ENCODE measurements at places on chromosomes 2 and 18. TPM values are rescaled to one million over a fixed set of nuclear protein-coding genes. Genes with fewer than 3 reads are reported as not detected.

The FOXD4L1 gene
- 0.10 TPM for polyA plus RNA-seq

The EFR3B gene
- not detected for polyA plus RNA-seq

The C18orf63 gene
- not detected for polyA plus RNA-seq

The CMPK2 gene
- polyA plus RNA-seq = 16.8 TPM

The UGT1A4 gene
- not detected for polyA plus RNA-seq

The BOLL gene
- not detected for polyA plus RNA-seq

The MAB21L4 gene
- polyA plus RNA-seq = not detected

The ALK gene
- not detected for polyA plus RNA-seq

The CAPN14 gene
- polyA plus RNA-seq = not detected

The SLC19A3 gene
- not detected for polyA plus RNA-seq

The MYCN gene
- not detected for polyA plus RNA-seq

The SEMA4C gene
- 2.8 TPM for polyA plus RNA-seq

The ANKRD29 gene
- polyA plus RNA-seq = 0.28 TPM

The CAD gene
- 19.7 TPM for polyA plus RNA-seq

The OR6B2 gene
- polyA plus RNA-seq = not detected

The MRO gene
- polyA plus RNA-seq = not detected

The CRYBA2 gene
- polyA plus RNA-seq = not detected

The TLX2 gene
- polyA plus RNA-seq = not detected

The KYNU gene
- 132 TPM for polyA plus RNA-seq

The MCM6 gene
- 0.74 TPM for polyA plus RNA-seq

The TFCP2L1 gene
- polyA plus RNA-seq = 0.65 TPM

The NMS gene
- not detected for polyA plus RNA-seq

The IHH gene
- polyA plus RNA-seq = not detected

The CTLA4 gene
- polyA plus RNA-seq = not detected

The CYS1 gene
- polyA plus RNA-seq = not detected

The KLHL41 gene
- polyA plus RNA-seq = not detected

The LCT gene
- not detected for polyA plus RNA-seq

The EVX2 gene
- polyA plus RNA-seq = not detected

The DNAJC5G gene
- polyA plus RNA-seq = not detected

The BOK gene
- polyA plus RNA-seq = not detected

The UGT1A8 gene
- not detected for polyA plus RNA-seq

The SULT1C2 gene
- polyA plus RNA-seq = not detected

The TMEM150A gene
- polyA plus RNA-seq = 24.7 TPM

The GKN2 gene
- polyA plus RNA-seq = not detected

The UGT1A10 gene
- polyA plus RNA-seq = not detected

The BUB1 gene
- 0.11 TPM for polyA plus RNA-seq

The SGPP2 gene
- polyA plus RNA-seq = not detected

The ERBB4 gene
- not detected for polyA plus RNA-seq

The C1QL2 gene
- not detected for polyA plus RNA-seq

The IL18RAP gene
- 0.24 TPM for polyA plus RNA-seq

The TNP1 gene
- polyA plus RNA-seq = not detected

The FSIP2 gene
- not detected for polyA plus RNA-seq

The SERPINB10 gene
- 1.3 TPM for polyA plus RNA-seq

The ASB18 gene
- polyA plus RNA-seq = not detected

The ASB1 gene
- 16.0 TPM for polyA plus RNA-seq

The AOX1 gene
- polyA plus RNA-seq = not detected

The GPR39 gene
- not detected for polyA plus RNA-seq

The C2orf78 gene
- polyA plus RNA-seq = not detected

The PAIP2B gene
- polyA plus RNA-seq = 0.08 TPM

The ODC1 gene
- 23.6 TPM for polyA plus RNA-seq

The DOK6 gene
- polyA plus RNA-seq = not detected

The B4GALT6 gene
- polyA plus RNA-seq = 0.09 TPM

The UBR3 gene
- polyA plus RNA-seq = 4.3 TPM

The CXCR1 gene
- polyA plus RNA-seq = 0.44 TPM

The POTEJ gene
- polyA plus RNA-seq = not detected

The ASNSD1 gene
- 4.0 TPM for polyA plus RNA-seq

The ABCB11 gene
- not detected for polyA plus RNA-seq

The RAB17 gene
- 0.13 TPM for polyA plus RNA-seq

The GPR45 gene
- polyA plus RNA-seq = not detected
